ENCODE measurements at places on chromosomes 11 and 22.

DNA sequence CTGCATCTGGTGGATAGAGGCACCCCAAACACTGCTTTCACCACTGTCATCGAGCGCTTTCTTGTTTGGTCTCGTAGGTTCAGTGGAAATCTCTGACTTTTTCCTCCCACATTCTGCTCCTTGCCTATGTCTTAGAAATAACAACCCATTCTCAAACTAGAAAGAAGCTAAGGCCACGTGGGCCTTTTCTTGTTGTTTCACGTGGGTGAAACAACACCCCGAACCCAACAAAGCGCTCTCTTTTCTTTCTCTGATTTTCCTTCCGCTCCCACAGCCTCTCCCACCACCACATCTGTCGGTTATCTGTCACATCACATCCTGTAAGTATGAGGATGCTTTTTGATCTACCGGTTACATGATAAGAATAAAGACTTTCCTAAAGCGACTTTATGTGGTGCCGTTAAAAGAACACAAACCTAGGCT is 77.1 kb downstream of the LINC01488 start:
- no peak for DNase-seq

DNA sequence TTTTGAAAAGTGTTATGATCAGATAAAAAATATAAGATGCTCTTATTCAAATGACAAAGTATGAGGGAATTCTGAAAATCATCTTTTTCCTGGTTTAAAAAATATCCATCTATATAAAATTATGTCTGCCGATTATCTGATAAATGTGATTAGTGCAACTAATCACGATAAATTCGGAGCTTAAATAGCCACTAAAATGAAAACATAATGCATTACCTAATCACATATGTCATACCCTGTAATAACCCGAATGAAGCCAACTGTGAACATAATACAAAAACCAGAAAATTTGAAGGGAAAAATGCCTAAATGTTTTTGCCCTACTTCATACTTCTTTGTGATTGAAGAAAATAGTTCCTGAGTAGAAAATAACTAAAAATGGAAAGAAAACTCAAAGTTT is 808.4 kb upstream of the LUZP2 start:
- no peak for DNase-seq

DNA sequence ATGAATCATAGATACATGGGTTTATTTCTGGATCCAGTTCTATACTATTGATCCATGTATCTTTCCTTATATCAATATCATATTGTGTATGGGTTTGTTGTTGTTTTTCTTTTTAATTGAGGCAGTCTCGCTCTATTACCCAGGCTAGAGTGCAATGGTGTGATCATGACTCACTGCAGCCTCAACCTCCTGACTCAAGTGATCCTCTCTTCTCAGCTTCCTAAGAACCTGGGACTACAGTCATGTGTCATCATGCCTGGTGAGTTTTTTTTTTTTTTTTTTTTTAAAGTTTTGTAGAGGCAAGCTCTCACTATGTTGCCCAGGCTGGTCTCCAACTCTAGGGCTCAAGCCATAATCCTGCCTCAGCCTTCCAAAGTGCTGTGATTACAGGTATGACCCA is 1589.4 kb upstream of the TENM4 start:
- DNase-seq = no peak

DNA sequence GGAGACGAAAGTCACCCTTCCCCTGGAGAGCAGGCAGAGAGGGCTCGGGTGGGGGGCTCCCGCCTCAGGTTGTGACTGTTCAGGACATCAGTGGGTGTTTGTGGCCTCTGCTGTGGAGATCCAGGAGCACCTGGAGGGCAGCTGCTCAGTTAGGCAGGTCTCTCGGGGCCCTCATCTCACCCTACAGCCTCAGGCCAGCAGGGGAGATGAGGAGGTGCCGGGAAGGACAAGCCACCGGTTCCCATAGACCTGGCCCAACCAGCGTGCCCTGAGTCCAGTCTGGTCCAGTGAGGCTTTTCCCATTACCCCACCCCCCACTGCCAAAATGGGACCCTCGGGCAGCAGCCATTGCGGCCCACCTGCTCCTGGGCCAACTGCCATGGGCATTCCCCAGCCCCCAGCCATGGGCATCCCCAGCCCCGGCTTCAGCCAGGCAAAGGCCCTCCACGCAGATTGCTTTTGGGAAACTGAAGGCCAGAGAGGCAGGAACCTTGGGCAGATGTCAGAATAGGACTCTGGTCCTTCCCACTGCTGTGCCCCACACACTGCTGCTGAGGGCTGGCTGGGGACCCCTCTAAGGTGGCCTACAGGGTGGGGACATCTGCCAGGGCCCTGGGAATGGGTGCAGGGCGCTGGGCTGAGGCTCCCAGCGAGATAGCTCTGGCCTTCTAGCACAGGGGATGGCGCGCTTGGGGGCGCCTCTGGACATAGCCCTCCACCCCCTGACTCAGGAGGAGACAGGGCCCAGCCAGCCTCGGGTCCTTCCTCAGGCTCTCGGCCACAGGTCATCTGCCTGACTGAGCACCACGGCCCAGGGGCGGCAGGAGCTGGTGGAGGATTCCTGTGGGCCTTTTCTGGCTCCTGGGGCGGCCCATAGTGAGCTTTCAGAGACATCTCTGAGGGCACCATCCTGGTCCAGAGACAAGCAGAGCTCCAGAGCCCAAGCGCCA is 4.8 kb downstream of the PIM3 start:
- no peak for DNase-seq

GRCh38 chr11:2093575-2094353 is 45.4 kb downstream of the IGF2 start:
- no peak for DNase-seq

DNA sequence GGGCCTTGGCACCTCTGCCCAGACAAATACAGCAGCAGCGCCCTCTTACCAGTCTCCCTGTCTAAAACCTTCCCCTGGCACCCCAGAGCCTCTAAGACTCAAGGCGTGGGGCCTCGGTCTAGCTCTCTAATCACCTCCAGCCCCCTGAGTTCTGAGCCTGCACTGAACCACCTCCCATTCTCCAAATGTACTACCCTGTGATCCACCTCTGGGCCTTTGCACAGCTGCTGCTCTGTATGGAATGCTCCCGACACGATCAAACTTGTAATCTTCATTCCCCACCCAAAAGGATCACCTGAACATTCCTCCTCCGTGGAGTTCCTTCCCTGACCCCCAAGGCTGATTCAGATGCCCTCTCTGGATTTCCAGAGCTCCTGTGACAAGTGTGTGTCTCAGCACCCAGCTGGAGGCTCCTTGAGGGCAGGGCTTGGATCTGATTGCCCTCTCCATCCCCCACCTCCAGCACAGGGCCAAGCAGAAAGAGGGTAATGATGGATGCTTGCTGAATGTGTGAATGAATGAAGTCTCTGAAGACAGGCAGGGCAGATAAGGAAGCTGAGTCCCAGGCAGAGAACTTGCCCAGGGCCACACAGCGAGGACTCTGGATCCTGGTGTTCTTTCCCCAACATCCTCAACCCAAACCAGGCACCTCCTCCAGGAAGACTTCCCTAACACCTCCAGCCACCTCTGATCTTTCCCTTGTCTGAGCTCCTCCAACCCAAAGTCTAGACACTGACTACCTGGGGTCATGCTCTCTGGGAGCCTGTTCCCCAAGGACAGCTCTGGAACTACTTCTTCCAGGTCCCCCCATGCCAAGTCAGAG is 18.3 kb downstream of the STARD10 start:
- no peak for DNase-seq

DNA sequence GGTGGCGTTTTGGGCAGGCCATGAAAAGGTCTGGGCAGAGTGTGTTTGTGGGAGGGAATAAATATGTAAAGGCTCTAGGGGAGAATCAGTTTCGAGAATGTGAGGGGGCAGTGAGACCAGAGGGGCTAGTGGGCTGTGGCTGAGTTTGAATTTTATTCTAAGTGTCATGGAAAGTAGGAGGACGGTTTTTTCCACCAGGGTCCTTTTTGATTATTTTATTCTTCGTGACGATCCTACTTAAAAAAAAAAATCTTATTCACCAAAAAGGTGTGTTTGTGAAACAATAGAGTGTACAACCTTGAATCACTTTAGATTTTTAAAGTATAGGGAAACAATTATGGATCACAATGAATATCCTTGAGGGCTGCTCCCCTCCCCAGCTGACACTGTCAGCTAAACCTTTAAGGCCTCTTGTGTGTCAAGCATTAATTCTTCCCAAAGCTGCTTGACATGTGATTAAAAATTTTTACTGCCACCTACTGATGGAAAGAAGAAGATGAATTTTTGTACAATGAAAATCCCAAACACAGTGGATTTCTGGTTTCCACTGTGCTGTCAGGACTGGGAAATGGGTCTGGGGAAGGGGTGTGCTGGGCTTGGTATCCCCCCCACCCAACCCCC is 107.5 kb upstream of the OR4B1 start:
- no peak for DNase-seq

DNA sequence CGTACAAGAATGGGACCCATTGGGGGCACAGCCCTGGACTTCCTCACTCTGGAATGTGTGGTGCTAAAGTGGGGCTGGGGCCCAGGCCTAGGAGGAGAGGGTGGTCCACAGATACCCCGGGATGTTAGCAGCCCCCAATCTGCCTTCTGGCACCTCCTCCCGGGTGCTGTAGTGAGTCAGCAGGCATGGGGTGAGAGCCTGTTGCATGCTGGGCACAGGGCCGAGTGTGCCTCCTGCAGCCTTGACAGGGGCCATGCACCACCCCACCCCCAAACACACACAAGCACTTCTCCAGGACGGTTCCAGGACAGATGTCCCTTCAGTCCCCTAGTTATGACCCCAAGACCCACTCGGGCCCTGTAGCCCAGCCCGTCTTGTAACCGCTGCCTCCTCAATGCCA is 23.5 kb upstream of the PHF21A start:
- DNase-seq = no peak

DNA sequence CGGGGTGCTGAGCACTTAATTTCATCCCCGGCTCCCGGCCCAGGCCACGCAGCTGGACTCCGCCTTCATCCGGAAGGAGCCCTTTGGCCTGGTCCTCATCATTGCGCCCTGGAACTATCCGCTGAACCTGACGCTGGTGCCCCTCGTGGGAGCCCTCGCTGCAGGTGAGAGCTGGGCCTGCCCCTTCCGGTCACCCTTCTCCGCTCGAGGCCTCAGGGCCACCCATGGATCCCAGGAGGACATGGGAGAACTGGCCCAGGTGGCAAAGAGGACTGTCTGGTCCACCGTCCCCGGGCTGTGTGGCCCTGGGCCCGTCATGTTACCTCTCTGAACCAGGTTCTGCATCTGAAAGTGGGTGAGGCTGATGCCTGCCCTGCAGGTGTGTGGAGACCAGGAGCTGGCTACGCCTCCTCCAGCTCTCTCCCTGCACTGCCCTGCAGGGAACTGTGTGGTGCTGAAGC is 8.6 kb downstream of the ALDH3B1 start:
- no peak for DNase-seq

- no peak for DNase-seq
Observed at GRCh38 chr11:35099278-35100012, 39.5 kb upstream of the CD44 start.

DNA sequence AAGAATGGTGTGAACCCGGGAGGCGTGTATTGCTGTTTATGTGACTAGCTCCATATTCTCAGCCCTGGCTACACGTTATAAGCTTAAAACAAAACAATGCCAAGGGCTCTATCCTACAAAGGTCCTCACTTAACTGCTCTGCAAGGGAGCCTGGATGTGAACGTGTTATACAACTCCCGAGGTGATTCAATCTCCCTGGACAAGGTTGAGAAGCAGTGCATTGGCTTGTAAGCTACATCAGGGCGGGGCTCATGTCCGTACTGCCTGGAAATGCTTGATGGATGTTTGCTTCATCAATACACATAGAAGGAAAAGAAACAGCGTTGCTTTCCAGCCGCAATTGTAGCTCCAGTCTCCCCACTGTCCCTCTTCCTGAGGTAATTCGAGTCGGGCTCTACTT is 256.9 kb upstream of the SYN3 start:
- DNase-seq = no peak

DNA sequence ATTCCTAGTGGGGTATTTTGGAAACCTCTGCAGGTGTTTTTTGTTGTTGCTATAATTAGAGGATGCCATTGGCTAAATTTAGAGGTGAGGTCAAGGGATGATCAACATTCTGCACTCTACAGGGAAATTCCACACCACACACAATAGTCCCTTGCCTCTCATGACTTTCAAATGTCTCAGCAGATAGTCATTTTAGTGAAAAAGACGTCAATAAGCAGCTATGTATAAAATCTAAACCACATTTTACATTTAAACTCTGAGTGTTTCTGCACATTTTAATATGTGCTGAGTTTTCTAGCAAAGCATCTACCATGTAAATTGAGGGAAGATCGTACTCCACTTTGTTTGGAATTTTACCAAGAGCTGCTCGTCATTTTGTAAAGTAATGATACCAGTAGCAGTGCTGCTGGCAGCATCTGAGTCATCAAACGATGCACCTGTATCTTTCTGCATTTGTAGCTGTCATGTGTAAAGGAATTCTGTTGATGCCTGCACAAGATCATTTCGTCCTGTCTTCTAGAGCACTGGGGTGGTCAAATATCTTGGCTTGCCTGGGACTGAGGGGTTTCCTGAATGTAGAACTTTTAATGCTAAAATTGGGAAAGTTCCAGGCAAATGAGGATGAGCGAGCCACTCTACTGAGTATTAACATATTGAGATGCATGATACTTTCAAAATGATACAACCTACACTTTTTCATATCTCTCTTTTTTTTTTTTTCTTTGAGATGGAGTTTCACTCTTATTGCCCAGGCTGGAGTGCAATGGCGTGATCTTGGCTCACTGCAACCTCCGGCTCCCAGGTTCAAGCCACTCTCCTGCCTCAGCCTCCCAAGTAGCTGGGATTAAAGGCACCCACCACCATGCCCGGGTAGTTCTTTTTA is 414.5 kb upstream of the SYN3 start:
- DNase-seq = no peak

DNA sequence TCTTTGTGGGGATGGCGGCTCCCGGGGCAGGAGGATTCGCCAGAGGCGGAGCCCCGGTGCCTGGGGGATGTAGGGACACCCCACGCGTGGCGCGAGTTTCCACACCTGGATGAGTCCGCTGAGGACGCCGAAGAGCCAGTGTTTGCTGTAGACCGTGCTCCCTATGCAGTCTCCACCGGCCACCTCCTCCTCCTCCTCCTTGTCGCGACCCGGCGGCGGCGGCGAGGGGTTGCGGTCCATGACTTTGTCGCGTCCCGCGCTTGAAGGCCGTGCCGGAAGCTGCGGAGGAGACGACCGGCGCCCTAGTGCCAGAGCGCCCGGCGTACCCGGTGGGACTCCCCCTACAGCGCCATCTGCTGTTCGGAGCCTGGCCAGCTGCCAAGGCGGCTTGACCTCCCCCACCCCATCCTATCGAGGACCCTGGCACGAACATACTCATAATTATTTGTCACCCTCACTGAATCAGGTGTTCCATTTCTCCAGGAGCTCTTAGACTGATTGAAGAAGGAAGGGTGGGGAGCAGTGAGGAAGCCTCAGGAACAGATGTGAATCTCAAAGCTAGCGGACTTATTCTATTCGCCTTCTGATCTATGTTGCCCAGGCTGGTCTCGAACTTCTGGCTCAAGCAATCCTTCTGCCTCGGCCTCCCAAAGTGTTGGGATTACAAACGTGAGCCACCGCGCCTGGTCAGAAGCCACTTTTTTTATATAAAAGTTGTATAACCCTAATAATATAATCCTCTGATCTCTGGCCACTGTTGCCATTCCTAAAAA is at the start of gene SAAL1:
Gene SAAL1, minus strand, starts transcription at position 281 of the 773 bp plus-strand sequence. Its CDS starts 41 bp downstream, at position 240.
- DNase-seq = peak; percentile 90

GRCh38 chr22:46346680-46347405 is 11.3 kb downstream of the TRMU start:
- no peak for DNase-seq

GRCh38 chr11:68780829-68781228 is 29.5 kb upstream of the TESMIN start:
- DNase-seq = peak; percentile 7

- DNase-seq = no peak
Observed at GRCh38 chr22:24695060-24695459, 79.5 kb downstream of the PIWIL3 start.

- peak; percentile 55 for DNase-seq
Observed at GRCh38 chr22:30425616-30426387, at the start of gene MTFP1. MTFP1 (plus strand) TSS chr22:30425768; CDS start chr22:30425880, 112 bp downstream.

- DNase-seq = no peak
Observed at GRCh38 chr11:101129203-101129943, at the start of gene PGR. PGR (minus strand) TSS chr11:101129813; CDS start chr11:101129070, 743 bp downstream.

Measured in activated naive CD8-positive, alpha-beta T cell treated with anti-CD3 and anti-CD28 coated beads for 36 hours (primary cell).